CD4-positive, alpha-beta T cell treated with Interleukin-17A for 4 hours (primary cell): ENCODE measurements at places on chromosomes 3 and 15.

- DNase-seq: no peak
Observed at GRCh38 chr3:180093535-180093934, 56.8 kb upstream of the PEX5L start.

DNA sequence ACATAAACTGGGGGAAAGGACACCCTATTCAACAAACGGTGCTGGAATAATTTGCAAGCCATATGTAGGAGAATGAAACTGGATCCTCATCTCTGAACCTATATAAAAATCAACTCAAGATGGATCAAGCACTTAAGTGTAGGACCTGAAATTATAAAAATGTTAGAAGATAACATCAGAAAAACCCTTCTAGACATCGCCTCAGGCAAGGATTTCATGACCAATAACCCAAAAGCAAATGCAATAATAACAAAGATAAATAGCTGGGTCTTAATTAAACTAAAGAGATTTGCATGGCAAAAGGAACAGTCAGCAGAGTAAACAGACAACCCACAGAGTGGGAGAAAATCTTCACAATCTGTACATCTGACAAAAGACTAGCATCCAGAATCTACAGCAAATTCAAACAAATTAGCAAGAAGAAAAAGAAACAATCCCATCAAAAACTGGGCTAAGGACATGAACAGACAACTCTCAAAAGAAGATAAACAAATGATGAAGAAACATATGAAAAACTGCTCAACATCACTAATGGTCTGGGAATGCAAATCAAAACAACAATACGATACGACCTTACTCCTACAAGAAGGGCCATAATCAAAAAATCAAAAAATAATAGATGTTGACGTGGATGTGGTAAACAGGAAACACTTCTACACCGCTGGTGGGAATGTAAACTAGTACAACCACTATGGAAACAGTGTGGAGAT, 408.7 kb downstream of the CNTN6 start:
- no peak for DNase-seq

GRCh38 chr3:111278959-111279358, 207.3 kb downstream of the NECTIN3 start:
- no peak for DNase-seq

GRCh38 chr3:27847697-27848096, 125.6 kb upstream of the EOMES start:
- no peak for DNase-seq

GRCh38 chr3:1953536-1953935, 145.1 kb upstream of the CNTN4 start:
- DNase-seq: no peak

DNA sequence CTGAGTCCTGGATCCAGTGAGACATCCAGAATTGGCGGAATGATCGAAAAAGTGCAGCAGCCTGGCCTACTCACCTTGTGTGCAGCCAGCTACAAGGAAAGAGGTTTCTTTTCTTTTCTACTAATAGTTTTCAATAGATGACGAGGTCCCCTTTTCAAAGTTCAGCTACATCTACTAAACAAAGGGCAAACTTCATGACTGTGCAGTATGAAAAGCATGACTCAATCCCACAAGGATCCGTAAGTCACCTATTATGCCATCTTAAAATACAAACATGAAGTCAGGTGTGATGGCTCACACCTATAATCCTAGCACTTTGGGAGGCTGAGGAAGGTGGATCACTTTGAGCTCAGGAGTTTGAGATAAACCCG, 16.7 kb downstream of the MIX23 start:
- no peak for DNase-seq

- DNase-seq: no peak
Observed at GRCh38 chr15:62089616-62090015, 22.8 kb downstream of the C2CD4A start.

GRCh38 chr3:53902067-53902466, 10.4 kb upstream of the SELENOK start:
- no peak for DNase-seq

DNA sequence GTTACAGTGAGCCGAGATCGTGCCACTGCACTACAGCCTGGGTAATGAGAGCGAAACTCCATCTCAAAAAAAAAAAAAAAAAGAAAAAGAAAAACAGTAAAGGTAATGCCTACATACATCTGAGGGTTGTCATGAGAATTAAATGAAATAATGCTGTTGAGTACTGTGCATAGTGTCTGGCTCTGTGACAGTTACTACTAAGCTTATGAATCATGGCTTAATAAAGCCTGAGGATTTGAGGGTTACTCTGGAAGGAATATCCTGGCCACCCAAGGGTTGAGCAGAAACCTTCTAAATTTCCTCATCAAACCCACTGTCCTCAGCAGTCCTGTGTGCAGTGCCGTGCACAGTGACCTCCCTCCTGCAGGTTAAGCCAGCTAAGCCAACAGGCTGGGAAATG, 26.8 kb upstream of the ELP6 start:
- no peak for DNase-seq

DNA sequence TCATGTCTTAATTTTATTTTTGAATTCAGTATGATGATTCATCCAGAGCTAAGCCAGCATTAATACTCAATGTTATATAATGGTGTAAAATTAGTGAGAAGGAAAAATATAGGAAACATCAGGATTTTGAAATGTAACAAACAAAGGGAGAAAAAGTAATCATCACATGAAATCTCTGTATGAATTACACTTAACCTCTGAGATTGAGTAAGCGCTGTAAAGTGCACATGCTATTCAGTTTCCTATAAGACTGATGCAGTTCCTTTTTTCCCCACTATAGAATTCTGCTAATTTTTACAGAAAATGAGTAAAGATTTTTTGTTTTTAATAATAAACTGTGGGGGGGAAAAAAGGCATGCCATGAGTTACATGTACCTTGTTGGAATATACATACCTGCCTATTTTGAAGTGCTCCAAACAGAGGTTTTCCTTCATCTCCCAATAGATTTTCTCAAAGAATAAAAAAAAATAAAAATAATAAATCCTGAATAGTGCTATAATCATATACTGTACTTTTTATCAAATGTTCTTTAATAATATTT, 64.0 kb upstream of the TTBK2 start:
- no peak for DNase-seq

GRCh38 chr15:69305204-69305931, 6.7 kb downstream of the PAQR5 start:
- DNase-seq: no peak

- peak; percentile 52 for DNase-seq
Observed at GRCh38 chr15:60591496-60592370, 112.8 kb upstream of the ICE2 start.

DNA sequence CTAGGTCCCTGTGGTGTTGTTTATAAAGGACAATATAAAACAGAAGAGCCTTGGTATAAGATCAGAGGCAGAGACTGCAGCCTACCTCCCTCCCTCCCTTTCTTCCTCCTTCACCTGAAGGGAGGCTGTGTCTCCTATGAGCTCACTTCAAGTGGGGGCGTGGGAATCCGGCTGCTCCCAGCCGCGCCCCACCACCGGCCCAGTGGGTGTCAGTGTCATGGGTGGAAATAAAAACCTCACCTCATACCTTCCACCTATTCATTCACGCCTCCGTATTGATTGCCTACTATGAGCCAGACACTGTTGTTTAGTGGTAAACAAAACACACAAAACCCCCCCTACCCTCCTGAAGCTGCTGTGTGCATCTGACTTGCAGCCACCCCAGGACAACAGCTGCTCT, 181.9 kb downstream of the PDZRN3 start:
- DNase-seq: no peak

DNA sequence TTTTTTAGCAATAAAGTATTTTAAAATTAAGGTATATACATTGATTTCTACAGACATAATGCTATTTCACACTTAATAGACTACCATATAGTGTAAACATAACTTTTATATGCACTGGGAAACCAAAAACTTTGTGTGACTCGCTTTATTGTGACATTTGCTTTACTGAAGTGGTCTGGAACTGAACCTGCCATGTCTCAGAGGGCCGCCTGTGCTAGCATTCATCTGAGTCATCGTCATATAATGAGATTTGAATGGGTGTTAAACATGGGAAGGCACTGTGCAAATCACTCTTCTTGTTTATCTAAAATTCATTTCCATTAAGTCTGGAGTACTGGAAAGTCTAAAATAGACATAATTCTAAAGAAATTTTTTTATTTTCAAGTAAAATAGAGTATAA, 12.9 kb downstream of the EIF2AK4 start:
- no peak for DNase-seq

DNA sequence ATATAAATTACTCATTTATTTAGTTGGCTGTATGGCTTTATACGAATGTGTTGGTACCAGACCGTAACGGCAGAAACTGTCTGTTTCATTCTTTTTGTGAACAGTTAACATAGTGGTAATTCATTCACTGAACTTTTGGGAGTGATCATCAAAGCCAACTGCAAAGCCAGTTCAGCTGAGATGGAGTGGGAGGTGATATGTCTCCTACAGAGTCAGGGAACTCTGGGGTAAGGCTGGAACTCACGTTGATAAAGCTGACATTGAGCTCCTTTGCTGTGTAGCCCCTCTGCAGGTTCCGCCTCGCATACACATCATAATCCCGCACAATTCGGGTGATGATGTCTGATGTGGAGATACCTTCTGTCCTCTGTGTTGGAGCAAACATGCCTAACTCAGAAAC, 25.4 kb downstream of the SLC51A start:
- DNase-seq: no peak

DNA sequence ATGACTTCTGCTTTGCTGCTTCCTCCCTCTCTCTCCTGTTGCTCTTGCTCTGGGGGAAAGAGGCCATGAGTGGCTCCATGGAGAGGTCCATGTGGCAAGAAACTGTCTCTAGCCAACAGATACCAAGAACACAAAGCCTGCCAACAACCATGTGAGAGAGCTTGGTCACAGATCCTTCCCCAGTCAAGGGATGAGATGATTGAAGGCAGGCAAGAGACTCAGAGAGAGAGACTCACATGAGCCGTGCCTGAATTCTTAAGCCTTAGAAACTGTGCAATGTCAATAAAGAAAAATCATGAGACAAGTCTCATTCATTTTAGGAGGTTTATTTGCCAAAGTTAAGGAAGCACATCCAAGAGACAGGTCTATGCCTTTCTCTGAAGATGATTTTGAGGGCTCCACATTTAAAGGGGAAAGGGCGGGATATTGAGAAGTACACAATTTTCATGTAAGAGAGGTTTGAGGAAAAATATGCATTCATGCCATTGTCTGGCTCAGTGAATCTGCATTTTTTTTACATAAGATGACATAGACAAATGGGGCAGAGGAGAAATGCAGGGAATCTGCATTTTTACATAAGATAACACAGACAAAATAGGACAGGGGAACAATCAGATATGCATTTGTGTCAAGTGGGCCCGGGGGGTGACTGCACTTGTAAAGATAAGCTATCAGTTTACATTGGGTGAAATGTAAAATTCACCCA, 59.5 kb upstream of the SUCLG2 start:
- DNase-seq: no peak

GRCh38 chr15:62482785-62483429, 317.8 kb upstream of the C2CD4B start:
- no peak for DNase-seq

- DNase-seq: no peak
Observed at GRCh38 chr15:33980159-33980558, 11.9 kb downstream of the CHRM5 start.

DNA sequence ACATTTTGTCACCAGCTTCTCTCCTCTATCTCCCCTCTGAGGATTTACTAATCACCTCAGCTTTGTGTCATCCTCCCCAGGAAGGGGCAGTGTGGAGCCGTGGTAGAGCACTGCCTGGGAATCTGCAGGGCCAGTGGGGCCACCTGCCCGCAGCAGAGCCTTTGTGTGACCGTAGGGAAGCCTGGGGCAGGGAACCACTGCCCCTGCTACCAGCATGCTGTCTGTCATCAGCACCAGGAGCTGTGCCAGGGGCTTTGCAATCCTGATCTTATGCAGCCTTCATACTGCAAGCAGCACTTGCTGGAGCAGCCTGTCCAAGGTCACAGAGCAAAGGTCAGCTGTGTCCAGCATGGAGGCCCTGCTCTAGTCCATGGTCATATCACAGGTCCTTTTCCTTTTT, 170.2 kb upstream of the IL12A start:
- no peak for DNase-seq

- DNase-seq: no peak
Observed at GRCh38 chr15:100310513-100311153, 31.1 kb downstream of the ADAMTS17 start.

DNA sequence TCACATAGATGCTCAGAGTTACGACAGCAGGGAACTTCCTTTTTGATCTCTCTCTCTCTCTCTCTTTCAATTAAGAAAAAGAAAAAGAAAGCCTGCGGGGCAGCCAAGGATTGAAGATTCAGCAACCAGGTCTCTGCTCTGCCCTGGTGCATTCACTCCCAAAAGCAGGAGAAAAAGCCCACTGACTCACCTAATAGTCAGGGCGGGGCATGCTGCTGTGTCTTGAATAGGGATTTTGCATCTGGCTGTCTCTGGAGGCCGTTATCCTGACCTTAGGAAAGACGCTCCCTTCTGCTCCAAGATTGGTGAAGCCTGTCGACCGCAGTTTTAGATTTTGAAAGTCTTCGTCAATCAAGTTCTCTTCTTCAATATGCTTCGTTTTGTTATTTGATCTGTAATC, 20.8 kb upstream of the ITGB5 start:
- no peak for DNase-seq

DNA sequence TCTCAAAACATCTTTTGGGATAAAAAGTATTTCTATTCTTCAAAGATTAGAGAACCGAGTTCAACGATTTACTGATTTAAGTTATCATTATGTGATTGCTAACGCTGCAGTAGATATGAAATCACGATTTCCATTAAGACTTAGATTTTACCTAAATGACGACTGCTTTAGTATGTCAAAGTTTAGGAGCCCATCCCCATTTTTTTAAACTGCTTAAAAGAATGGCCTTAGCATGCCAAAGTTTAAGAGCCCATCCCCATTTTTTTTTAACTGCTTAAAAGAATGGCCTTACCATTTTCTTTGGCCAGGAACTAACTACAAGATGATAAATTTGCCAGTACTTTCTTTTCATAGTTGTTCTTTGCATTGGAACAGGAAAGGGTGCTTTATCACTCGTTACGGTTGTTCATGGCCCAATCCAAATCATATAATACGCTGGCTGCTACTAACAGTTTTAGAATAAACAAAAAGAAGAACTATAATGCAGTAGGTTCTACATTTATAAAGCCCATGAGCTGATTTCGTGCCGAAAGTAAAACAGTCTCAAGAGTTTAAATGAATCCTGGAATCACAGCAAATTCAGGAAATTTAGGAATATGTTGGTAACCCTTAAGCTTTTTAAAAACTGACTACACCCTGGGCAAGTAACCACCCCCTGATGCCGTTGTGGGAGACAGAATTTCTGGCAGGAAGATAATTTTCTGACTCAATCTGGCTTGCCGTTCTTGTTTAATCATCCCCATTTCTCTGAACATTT, 869 bp upstream of the TSC22D2 start:
- DNase-seq: peak; percentile 32

DNA sequence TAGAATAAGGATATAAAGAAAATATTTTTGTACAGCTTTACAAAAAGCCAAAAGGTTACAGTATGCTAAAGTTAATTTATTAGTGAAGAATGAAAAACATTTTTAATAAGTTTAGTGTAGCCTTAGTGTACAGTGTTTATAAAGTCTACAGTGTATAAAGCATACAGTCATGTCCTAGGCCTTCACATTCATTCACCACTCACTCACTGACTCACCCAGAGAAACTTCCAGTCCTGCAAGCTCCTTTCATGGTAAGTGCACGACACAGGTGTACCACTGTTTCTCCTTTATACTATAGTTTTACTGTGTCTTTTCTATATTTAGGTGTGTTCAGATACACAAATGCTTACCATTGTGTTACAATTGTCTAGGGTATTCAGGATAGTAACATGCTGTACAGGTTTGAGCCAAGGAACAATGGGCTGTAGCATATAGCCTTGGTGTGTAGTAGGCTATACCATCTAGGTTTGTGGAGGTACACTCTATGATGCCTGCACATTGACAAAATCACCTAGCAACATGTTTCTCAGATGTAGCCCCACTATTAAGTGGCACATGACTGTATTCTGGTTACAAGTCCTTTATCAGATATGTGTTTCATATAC, 197.1 kb upstream of the KBTBD8 start:
- no peak for DNase-seq
